ENCODE measurements at places on chromosomes 7 and 10.

GRCh38 chr10:43093423-43094076, 16.7 kb downstream of the RET start:
- DNase-seq = no peak

DNA sequence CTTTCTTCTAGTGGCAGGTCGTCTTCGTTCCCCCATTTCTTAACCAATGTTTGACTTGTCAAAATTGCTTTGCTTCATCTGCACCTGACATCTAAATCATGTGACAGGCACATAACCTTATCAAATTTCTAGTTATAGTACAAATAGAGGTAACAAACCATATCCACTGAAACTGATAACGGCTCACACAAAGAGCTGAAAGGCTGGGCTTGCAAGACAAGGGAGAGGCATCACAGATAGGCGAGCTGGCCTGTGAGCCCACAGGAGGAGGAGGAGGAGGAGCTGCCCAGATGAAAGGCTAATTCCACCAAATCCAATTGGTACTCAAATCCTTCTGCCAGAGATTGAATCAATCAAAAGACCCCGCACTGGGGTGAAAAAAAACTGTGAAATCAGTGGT, 80.2 kb upstream of the NEBL start:
- no peak for DNase-seq

- DNase-seq = no peak
These were observed 28.0 kb downstream of the ITGB1 start for GRCh38 chr10:32930036-32930435.

DNA sequence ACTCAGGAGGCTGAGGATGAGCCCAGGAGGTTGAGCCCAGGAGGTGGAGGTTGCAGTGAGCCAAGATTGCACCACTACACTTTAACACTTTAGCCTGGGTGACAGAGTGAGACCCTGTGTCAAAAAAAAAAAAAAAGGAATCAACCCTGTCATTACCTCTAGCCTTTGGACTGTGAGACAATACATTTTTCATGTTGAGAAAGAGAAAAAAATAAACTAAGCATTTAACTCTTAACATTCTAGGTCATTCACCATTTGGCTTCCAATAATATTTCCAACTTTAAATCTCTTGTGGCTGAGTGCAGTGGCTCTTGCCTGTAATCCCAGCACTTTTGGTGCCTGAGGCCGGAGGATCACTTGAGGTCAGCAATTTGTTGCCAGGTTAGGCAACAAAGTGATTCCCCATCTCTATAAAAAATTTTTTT, 41.9 kb upstream of the TPST1 start:
- DNase-seq = no peak

GRCh38 chr7:140924821-140925421, at the start of gene BRAF:
Gene BRAF, minus strand, starts transcription at chr7:140924929. Its CDS starts 226 bp downstream, at chr7:140924703.
- peak; percentile 94 for DNase-seq

GRCh38 chr10:75509706-75510105, 78.3 kb downstream of the LRMDA start:
- no peak for DNase-seq

DNA sequence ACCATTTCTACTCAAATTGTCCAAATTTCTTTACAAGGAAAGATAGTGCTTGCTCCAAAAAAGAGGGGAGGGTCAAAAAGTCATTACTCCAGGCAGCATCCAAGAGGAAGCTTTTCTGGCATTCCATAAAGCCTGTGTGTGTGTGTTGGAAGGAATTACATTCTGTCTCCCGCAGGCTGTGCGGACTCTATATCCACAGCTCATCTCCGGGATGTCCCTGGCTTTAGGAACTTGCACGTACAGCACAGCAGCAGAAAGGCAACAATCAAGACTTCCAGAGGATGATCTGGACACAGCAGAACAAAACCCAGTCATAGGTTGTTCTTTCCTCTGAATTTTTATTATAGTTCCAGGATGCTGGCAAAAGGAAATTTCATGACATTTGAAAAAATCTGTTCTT, 94.8 kb downstream of the ITIH5 start:
- no peak for DNase-seq

GRCh38 chr10:31866118-31866670, 62.4 kb downstream of the ARHGAP12 start:
- DNase-seq = no peak

- no peak for DNase-seq
These were observed 17.3 kb upstream of the ADRB1 start for GRCh38 chr10:114026189-114027040.

DNA sequence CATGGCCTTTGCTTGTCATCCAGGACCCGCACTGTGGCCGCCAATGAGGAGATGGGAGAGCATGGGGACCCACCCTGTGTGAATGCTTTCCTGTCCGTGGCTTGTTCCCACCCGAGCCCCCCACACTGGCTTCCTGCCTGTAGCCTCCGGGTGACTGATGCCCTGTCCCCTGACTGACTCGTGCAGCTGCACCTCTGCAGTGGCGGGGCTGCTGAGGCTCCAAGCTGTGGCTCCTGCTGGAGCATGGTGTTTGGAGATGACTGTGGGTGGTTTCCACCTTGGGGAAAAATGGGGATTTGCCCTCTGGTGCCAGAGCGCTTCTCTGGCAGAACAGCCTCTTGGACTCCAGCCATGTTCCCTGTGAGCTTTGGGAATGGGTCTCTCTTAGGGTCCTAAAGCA, 2.1 kb downstream of the CAMK1D start:
- DNase-seq = no peak

GRCh38 chr10:76315240-76315639, 883.8 kb downstream of the LRMDA start:
- no peak for DNase-seq

DNA sequence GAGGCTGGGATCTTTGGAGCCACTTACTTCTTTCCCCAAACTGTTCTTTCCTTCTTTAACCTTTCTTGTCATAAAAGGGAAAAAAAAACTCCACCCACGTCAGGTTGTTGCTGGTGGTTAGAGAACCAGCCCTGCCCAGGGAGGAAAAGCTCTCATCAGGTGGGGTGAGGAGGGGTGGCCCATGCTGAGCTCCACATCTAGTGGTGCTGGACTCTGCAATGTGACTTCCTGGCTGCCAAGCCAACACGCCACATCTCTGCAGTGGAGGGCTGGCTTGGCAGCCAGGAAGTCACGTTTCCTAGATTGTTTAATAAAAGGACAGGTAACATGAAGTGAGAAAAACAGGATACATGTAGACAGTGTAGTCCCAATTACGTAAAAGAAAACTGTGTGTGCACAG, 37.4 kb downstream of the WIPF3 start:
- DNase-seq = no peak

- no peak for DNase-seq
These were observed 32.7 kb downstream of the VWA2 start for GRCh38 chr10:114271779-114272167.

DNA sequence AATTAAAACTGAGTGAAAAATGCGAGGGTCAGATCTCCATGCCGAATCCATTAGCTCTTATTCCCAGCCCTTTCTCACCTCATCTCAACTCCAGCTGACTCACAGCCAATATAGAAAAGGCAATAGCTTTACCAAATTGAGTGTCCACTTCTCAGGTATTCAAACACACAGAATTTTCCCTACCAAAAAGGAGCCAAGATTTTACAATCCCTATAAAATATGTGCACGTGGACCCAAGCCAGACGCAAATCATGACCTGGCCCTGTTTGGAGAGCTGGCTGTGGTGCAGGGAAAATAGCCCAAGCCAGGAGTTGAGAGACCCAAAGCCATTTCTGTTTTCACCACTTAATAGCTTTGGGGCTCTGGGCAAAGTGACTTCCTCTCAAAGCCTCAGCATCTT, 379.7 kb upstream of the AUTS2 start:
- no peak for DNase-seq

- DNase-seq = no peak
These were observed 91.1 kb upstream of the ARHGAP21 start for GRCh38 chr10:24814568-24815313.

GRCh38 chr10:100923580-100923979, 10.8 kb downstream of the SLF2 start:
- no peak for DNase-seq

GRCh38 chr7:17816903-17817302, 123.4 kb downstream of the SNX13 start:
- no peak for DNase-seq

DNA sequence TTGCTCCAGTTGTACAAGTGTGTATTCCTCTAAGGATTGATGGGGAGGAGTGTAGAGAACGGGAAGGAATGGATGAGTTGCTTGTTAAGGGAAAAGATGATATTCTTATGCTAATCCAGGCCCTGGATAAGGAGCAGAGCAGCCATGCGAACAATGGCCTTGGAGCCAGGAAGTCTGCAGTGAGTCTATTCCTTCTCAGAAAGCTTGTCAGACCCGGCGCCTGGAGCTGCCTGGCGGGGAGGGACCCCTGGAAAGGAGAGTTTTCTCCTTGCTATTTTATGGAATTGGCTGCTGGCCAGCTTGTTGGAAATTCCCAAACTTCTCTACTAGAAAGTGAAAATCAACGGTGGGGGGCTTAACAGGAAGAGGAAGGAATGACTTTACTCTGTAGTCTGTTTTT, 89.1 kb downstream of the MMRN2 start:
- DNase-seq = no peak

- DNase-seq = no peak
These were observed 7.2 kb downstream of the TNPO3 start for GRCh38 chr7:129047761-129048160.

DNA sequence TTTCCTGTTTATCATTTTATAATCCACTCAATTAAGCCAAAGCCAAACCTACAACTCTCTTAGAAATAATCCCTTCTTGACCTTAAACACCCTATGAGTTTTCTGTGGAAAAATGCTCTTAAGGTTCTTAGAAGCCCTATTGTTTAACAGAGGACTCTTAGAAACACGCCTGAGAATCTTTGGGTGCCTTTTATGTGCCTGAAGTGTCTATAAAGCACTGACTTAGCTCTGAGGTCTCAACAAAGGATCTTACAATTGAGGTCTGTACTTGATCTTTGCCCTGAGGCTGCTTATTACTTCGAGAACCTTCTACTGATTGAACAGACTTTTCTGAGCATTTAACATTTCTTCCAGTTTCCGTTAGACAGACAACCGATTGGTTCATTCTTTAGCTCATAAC, 353.3 kb upstream of the SORCS1 start:
- no peak for DNase-seq

- no peak for DNase-seq
These were observed 31.6 kb upstream of the ZNF488 start for GRCh38 chr10:47415520-47416304.

- no peak for DNase-seq
These were observed 515.6 kb downstream of the CALN1 start for GRCh38 chr7:71896535-71896934.

- no peak for DNase-seq
These were observed 41.9 kb upstream of the OGDHL start for GRCh38 chr10:49803988-49804387.

- DNase-seq = no peak
These were observed 94.2 kb upstream of the CXCL12 start for GRCh38 chr10:44478876-44479705.

GRCh38 chr7:128361411-128362379, at the start of gene PRRT4:
Gene PRRT4, minus strand, starts transcription at chr7:128361690.
- peak; percentile 56 for DNase-seq

- no peak for DNase-seq
These were observed 220.5 kb downstream of the CDK14 start for GRCh38 chr7:90816511-90817142.

DNA sequence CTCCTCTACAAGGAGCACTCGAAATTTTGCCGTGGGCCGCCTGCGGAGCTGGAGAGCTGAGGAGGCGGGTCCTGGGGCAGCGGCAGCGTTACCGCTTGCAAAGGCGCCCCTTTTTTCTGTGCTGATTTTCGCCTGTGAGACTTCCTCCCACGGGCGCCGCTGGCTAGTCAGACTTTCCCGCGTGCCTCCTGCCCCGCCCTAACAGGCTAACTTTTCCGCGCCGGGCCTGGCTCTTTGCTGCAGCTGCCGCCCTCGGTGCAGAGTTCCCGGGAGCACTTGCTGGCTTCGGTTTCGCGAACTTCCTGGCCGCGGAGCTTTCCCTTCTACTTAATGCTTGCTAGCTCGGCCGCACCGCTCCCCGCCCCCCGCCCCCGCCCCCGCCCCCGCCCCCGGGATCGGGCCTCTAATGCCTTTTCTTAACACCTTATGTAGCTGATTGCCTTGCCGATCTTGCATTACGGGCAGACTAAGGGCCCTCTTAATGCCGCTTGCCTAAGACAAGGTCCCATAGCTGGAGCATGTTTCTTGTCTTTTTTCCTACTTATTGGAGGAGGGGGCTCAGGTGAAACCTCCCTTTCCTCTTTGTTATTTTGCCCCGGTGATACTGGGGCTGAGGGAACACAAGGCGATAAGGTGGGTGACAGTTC, 37.9 kb upstream of the RASGEF1A start:
- DNase-seq = peak; percentile 50

DNA sequence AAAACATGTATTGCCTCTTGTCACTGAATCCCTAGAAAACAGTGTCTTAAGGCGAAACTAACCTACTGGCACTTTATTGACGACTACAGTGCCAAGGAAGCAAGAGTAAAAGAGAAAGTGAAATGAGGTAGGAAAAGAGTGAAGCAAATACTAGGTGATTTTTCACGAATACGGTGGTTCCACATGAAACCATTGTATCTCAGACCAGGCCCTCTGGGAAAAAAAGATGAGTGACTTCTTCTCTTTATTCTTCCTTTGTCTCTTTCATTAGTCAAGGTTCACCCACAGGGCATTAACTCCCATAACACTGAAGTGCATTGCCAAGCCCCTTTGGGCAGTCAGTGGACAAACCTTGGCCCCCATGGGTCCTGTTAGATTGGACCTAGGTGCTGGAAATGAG, 16.2 kb upstream of the MACC1 start:
- no peak for DNase-seq

GRCh38 chr10:22609251-22609650, 105.1 kb downstream of the PIP4K2A start:
- no peak for DNase-seq

DNA sequence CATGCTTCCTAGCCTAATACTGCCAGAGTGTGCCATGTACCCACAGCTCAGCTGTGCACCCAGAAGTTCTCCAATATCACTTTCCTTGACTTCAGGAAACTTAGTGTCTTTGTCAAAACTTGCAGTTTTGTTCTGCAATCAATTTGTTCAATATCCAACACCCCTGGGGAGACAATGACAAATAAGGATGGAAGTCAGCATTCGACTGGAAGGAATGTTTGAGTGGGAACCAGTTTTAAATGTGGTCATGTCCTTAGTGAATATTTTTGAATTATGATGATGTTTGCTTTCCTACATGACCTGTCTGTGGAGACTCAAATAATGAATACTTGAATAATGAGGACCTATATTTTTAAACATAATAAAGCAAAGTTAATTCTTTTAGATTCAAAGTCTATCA, 112.0 kb downstream of the ANK3 start:
- no peak for DNase-seq

- DNase-seq = no peak
These were observed 127.0 kb upstream of the MEOX2 start for GRCh38 chr7:15813448-15813847.

DNA sequence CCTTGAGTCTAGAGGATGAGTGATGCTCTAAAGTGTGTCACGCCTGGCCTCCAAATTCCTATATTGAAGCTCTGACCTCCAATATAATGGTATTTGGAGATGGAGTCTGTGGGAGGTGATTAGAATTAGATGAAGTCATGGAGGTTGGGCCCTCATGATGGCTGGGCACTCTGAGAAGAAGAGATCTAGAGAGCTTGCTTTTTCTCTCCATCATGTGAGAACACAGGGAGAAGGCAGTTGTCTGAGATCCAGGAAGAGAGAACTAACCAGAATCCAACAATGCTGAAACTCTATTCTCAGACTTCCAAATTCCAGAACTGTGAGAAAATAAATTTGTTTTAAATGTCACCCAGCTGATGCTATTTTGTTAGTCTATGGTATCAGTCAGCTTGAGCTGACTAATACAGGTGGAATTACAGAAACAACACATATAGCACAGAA, 15.1 kb downstream of the RNF216 start:
- DNase-seq = no peak
